Left colon (tissue), 2 donors: ENCODE measurements at places on chromosomes 1 and 21. TPM values are rescaled to one million over a fixed set of nuclear protein-coding genes. Genes with fewer than 3 reads are reported as not detected.

DNA sequence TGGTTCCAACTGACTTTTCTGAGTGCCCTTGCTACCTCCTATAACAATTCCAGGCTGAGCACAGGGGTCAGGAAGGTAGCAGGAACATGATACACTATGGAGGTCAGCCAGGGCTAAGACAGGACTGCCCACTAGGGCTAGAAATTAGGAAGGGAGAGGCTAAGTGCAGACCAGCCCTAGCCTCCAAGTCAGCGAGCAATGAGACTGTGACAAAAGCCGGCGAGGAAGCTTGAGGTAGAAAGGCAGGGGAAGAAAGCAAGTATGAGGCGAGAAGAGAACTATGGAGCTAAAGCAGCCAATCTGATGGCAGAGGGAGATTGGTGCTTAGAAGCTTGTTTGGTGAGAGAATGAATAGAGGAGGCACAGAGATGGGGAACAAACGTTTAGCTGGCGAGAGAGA lies 4.7 kb downstream of the UROD start:
- no peak for DNase-seq

DNA sequence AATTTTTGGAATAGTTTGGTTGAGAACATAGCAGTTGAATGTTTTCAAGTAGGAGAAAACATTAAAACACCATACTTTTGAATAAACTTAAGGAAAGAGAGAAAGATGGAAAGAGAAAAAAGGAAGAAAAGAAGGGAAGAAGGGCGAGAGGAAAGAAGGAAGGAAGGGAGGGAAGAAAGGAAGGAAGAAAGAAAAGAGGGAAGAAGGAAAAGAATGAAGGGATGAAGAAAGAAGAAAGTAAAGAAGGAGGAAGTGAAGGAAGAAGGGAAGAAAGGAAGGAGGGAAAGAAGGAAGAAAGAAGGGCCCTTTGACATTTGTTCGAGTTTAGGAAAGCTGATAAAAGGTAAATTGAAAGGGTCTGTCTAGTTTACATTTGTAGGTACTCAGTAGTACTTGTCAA lies 482.7 kb downstream of the SIPA1L2 start:
- no peak for DNase-seq

GRCh38 chr1:77484926-77485325 lies 197.5 kb downstream of the ZZZ3 start:
- DNase-seq, result no peak

The OXCT2 gene
- total RNA-seq, result 3.0 TPM

GRCh38 chr1:183922197-183922596 lies 115.3 kb downstream of the COLGALT2 start:
- DNase-seq, result no peak

DNA sequence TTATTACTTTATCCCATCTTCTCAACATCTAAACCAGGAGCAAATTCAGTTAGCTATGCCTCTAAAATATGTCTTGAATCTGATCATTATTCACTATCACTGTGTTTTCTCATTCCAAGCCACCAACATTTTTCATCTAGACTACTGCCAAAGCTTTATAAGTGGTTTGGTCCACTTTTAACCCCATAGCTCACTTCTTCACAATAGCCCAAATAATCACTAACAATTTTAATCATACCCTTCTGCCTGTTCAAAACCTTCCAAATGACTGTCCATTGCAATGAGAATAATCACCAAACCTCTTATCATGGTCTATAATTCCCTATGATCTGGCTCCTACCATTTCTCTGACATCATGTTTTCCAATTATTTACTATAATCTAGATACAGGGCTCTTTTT lies 149.8 kb upstream of the ZNHIT6 start:
- DNase-seq, result no peak

- DNase-seq, result no peak
Measured at GRCh38 chr1:44676484-44677200, 2.1 kb downstream of the ARMH1 start.

GRCh38 chr1:21217812-21218596 lies 41.3 kb upstream of the EIF4G3 start:
- peak; percentile 48 for DNase-seq

GRCh38 chr1:165828669-165829329 lies 1.4 kb downstream of the UCK2 start:
- peak; percentile 74 for DNase-seq

DNA sequence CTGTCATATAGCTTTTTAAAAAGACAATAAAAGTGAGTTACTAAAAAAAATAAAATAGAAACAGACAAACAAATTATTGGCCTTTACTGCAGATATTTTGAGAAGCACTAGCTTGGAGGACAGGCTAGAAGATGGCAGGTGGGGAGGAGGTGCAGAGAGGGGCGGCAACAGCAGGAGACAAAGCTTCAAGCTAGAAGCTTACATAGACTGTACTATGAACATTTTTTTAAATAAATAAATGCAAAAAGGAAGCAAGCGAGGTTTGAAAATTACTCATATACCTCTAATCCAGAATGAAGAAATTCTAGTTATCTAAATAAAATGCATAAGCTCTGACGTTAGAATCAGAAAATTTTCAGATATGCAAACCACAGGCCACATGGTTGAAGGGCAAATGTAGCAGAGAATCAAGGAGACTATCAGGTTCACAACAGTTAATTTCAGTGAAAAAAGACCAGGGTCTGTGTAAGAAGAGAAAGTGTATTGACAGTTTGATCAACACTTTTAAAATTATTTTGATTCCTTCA lies 54.9 kb downstream of the NRIP1 start:
- no peak for DNase-seq

The AIM2 gene
- total RNA-seq, result 0.92 TPM

GRCh38 chr1:110477041-110477440 lies 26.1 kb downstream of the PROK1 start:
- DNase-seq, result no peak

- no peak for DNase-seq
Measured at GRCh38 chr1:71949681-71950080, 332.7 kb downstream of the NEGR1 start.

- DNase-seq, result no peak
Measured at GRCh38 chr1:226486161-226486560, 62.4 kb upstream of the STUM start.

DNA sequence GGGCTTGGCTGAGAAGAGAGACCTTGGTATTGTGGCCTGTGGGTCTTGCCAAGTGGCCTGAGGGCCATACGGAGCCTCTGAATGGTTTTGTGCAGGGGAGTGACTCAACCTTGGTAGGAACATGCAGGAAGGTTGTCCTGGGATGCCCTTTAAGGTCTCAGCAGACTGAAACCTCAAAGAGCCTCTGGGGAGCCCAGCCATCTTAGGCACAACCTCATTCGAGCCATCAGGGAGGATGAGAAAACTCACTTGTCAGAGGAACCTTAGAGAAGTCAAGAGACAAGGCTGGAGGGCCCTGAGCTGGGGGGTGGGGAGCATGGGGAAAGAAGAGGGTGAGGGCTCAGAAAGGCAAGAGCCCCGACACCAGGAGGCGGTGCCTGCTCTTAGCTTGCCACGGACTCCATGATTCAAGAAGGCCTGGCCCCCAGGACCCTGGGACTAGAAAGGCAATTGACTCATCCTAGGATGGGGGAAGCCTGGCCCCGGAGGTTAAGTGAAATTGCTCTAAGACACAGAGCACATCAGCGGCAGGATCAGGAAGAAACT lies 13.0 kb downstream of the IFI6 start:
- peak; percentile 30 for DNase-seq

The GABRD gene
- total RNA-seq, result not detected

The DCST2 gene
- 1.5 TPM for total RNA-seq

DNA sequence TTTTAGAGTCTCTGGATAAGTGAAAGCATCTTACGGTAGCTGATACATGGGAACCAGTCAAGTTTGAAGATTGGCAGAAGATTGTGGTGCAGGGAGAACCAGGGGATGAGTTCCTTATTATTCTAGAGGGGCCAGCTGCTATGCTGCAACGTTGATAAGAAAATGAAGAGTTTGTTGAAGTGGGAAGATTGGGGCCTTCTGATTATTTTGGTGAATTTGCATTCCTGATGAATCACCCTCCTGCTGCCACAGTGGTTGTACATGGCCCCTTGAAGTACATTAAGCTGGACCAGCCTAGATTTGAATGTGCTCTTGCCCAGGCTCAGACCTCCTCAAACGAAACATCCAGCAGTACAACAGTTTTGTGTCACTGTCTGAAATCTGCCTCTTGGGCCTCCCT lies 45.9 kb downstream of the BTBD8 start:
- DNase-seq, result no peak

GRCh38 chr1:244140420-244140819 lies 89.3 kb downstream of the ZBTB18 start:
- DNase-seq, result no peak

GRCh38 chr1:237228421-237228820 lies 186.4 kb downstream of the RYR2 start:
- DNase-seq, result no peak

GRCh38 chr1:92276082-92276481 lies 22.7 kb downstream of the GLMN start:
- DNase-seq, result no peak

The PGLYRP4 gene
- not detected for total RNA-seq

DNA sequence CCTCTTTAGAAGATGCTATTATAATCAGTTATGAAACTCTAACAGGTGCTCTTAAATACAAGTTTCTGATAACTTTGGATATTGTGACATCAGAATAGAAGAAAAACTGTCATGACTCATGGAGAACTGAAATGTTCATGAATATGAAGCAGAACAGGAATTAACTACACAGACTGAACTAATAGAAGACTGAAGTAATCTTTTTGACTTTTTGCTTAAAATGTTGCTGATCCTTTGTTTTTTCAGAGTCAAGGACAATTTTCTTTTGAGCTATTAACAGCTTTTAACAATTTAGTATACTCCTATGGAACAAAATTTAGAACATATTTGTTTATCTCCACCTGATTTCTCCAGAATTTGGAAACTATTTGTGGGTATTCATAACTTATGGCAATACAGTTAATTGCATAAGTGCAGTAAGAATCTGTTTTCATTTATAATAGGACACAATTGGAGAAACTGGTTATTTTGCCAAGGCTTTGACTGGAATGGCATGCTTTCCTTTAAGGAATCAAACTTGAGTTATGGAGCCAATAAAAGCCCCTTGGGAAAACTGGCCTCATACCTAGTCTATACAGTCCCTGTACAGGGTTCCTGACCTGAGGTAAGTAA lies 18.7 kb upstream of the PLA2G5 start:
- no peak for DNase-seq

DNA sequence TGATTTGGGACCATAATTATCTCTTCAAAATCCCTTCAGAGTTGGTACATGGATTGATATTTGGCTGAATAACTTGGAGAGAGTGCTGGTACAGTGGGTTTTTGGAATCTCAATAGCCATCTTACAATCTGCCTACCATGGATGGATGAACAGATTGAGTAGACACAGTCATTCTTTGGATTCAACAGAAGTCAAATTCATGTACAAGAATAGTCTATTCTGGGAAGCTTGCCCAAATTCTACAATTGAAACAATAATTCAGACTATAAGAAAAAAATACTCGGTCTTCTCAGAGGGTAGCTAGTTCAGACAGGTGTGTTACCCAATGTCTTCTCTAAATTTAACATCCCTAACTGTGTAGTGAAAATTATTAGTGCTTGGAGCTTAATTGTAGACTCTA lies 574.0 kb downstream of the LRRIQ3 start:
- DNase-seq, result no peak

DNA sequence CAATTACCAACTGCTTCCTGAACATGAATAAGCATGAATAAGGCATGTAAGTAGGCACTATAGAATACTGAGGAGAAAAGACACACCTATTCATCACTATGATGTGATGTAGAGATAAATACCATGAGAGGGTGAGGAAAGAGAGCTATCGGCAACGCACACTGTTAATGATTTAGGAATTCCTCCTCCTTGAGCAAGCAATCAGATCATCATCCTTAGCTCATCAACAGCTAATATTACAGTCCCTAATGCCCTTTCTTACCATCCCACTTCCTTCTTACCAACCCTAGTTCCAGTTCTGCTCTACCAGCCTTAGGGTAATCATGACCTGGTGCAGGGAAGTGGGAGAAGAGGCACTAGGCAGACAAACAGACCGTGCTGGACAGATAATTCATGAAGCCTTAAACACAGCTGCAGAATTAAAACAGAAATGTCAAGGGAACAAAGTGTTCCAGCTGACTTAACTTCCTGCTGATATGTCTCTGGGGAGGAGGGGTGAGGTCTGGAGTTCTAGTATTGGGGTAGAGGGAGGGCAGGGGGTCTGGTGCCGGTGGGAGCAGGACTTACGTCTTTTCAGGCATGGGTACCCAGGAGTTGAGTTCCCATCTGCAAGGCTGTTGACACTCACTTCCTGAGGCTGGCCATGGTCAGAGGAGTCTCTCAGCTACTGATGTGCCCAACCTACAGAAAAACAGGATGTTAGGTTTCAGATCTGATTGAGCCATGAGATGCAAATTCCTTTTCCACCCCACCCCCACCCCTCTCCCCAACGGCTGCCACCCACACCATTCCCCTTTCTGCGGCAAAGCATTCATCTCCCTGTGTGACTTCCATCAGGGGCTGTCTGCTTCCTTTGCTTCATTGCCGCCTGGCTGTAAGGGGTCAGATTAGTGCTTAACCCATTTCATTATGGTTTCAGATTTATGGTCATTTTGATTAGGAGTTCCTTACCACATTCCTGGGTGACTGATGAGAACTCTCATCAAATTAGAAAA lies 12.6 kb upstream of the RCSD1 start:
- peak; percentile 49 for DNase-seq

- no peak for DNase-seq
Measured at GRCh38 chr1:218496561-218496960, 151.4 kb downstream of the TGFB2 start.

DNA sequence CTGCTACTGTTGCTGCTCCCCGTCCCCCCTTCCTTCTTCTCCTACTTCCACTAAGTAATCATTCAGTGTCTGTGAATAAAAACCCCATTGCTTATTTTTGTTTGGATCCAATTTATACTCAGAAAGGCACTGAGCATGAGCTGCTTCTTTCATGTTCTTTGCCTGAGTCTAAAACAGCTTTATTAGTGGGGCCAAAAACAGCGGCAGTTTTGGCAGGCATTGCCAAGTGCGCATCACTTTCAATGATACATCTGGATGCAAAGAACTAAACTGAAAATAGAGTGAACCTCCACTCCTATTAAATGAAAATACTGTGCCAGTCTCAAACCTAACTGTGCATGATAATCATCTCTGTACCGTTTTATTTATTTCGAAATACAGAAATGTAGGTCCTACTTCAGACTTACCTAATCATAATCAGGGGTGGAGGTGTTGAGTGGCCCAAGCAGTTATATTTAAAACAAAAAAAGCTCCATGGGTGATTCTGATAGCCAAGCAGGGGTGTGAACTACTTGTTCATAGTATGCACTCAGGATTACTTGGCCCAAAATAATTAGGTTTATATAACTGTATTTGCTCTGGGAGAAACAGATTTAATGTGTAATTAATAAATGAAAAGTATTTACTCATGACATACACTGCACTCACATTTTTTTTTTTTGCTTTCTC lies 48.4 kb downstream of the NEK7 start:
- DNase-seq, result no peak

The TACSTD2 gene
- total RNA-seq, result 0.37 TPM

The BATF3 gene
- 1.1 TPM for total RNA-seq

DNA sequence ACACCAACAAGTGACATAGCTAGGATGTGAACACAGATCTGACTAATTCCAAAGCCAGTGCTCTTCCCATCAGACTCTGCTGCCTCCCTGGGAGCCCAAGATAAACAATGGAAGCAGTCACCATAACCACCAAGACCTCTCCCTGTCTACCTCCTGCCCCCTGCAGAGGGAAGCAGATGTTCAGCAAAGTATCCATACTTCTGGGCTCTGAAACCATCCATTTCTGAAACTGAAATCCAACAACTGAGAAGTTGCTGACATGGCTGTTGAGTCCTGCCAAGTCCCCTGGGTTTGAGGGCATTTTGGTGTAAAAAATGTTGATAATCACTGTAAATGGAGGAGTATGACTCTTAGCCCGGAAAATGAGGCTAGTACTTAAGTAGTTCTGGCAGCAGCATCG lies 102.1 kb downstream of the TYW3 start:
- DNase-seq, result no peak

GRCh38 chr21:37063433-37063832 lies 9.4 kb downstream of the PIGP start:
- no peak for DNase-seq
